MCF 10A (cell line): ENCODE measurements at places on chromosomes 3 and 15.

DNA sequence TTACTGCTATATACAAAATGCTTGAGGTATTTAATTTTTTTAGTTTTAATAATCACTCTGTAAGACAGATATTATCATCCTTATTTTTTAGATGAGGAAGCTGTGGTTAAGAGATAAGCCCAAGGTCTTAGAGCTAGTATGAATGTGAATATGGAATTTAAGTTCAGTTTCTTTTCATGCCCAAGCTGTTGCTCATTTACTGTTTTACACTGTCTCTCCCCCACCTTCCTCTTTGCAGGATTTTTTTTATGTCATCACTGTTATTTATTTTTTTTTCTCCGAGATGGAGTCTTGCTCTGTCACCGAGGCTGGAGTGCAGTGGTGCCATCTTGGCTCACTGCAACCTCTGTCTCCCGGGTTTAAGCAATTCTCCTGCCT is 22.5 kb downstream of the MAP2K5 start:
- DNase-seq: no peak

GRCh38 chr3:116037954-116038911 is 407.1 kb downstream of the LSAMP start:
- DNase-seq: no peak

DNA sequence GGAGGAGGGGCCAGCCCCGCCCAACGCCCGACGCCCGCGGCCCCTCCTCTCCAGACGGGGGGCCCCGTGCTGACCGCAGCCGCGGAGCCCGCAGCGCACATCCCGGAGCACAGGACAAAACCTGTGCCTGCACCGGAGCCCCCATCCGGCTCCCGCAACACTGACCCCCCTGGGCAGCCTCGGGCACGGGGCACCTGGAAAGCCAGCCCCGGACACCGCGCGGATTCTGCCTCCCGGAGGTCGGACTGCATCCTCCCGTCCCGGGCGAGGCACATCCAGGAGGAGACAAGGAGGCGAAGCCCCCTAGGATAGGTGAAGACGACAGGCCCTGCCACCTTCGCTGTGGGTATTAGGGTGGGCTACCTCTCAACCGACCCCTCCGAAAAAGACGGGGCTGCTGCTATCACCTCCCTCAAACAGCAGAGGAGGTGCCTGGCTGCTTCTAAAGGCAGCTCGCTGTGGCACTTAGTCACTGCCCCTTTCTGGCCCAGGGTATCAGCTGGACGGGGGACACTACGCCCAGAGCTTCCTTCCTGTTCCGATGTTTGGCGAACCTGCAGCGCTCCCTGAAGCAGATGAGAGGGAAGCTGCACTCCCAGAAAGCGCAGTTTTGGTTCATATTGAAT is 10.6 kb downstream of the XXYLT1 start:
- DNase-seq: no peak

DNA sequence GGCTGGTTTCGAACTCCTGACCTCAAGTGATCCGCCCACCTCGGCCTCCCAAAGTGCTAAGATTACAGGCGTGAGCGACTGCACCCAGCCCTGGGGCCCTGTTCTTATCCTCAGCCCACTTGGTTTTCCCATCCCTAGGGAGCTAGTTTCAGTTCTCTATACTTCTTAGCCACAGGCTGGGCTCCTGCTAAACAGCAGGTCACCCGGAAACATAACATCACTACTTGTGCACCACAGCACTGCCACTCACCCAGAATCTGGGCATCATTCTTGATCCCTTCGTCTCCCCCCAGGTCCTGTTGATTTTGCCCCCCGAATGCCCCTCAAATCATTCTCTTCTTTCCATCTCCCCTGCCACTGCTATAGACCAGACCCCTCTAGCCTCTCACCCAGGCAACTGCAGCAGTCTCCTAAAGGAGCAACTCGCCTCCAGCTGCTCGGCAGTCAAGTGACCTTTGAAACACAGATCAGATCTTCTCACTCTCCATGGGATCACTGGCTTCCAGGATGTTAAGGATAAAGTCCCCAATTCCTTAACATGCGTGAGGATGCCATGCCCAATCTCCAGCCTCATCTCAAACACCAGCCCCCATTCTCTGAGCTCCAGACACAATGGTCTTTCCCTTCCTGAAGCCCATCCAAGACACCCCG is 5.6 kb upstream of the AP3S2 start:
- DNase-seq: no peak

DNA sequence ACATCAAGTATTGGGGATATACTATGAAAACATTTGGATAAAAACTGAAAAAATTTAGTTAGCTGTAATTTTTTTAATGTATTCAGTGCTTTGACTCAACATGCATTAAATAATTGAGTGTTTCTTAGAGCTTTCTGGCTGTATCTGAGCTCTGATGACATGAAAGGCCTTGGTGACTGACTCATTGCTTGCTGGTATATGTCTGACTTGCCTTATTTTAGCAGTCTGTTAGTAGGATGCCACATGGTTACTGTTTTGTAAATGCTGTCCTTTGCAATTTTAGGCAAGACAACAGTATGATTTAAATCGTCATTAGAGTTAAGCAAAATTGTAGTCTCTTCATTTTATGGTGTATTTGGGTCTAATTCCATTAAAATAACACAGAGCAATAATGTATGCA is 199.2 kb downstream of the GHSR start:
- peak; percentile 55 for DNase-seq
